ENCODE measurements at places on chromosomes 2 and 18.
A peak's percentile ranks its signal among the peaks of the same experiment; 100 is the strongest.

- no peak for DNase-seq
These were observed 201.8 kb upstream of the HDAC4 start for GRCh38 chr2:239602290-239603282.

- DNase-seq: peak; percentile 68
These were observed 170.7 kb downstream of the TMEM182 start for GRCh38 chr2:102932501-102932900.

DNA sequence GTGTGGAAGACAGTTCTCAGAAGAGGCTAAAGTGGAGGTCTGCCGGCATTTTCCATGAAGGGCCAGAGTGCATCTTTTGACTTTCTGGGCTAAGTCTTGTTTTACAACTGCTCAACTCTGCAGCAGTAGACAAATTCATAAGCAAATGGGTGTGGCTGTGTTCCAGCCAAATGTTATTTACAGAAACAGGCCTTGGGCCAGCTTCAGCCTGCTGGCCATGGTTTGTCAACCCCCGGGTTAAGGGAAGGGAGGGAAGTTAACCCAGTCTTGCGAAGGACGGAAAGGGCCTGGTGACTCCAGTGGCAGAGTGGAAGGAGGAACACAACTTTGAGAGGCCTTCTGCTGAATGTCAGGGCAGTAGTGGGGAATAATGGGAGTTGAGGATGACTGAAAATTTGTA lies 34.3 kb upstream of the NCKAP5 start:
- DNase-seq: no peak

GRCh38 chr2:160463245-160463644 lies 30.4 kb downstream of the RBMS1 start:
- no peak for DNase-seq

DNA sequence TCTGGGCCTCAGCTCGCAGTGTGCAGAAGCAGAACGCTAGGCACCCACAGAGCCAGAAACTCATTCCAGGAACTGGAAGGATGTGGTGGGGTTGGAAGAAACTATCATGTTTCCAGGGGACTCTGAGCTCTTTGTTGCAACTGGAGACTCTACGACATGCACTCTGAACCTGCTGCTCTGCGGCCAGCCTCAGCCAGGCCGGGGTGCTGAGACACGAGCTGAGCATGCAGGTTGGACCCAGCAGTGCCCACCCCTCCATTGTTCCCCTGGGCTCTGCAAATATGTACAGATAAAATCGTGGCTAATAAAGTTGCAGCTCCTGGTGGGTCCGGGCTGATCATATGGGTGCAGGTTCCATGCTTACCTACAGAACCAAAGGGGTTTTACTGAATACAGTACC lies 37.6 kb upstream of the ARL4C start:
- DNase-seq: no peak

DNA sequence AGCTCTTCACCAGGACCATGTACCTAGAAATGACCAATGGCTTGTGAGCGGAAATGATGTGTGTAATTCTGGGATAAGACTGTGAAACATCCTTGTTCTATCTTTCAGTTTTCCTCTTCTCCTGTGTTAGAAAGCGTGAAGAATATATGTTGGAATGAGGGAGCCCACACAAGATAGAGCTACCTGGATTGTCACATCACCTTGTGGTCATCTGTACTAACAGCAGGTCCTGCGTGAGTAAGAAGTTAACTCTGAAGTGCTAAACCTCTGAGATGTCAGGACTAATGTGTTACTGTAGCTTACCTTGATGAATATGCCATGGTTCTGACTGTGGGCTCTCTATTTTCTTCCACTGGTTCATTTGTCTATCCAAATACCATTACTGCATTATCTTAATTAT lies 75.6 kb downstream of the FASTKD2 start:
- no peak for DNase-seq

GRCh38 chr2:25833566-25833965 lies 44.7 kb downstream of the ASXL2 start:
- DNase-seq: peak; percentile 89
